ENCODE measurements at places on chromosomes 6 and 20.

- no peak overlapping the region for H3K4me3 ChIP-seq
- DNase-seq: no peak
- H3K27ac ChIP-seq: no peak overlapping the region
- H3K27me3 ChIP-seq: peaks cover 6% of the 10 kb centered on the region
These were observed 19.0 kb downstream of the CFAP206 start for GRCh38 chr6:87426789-87427188.

- no peak for DNase-seq
- H3K4me3 ChIP-seq: no peak overlapping the region
- no peak overlapping the region for H3K27ac ChIP-seq
- peaks cover 10% of the 10 kb centered on the region for H3K4me1 ChIP-seq
These were observed 86.2 kb upstream of the VSTM2L start for GRCh38 chr20:37816726-37817125.

DNA sequence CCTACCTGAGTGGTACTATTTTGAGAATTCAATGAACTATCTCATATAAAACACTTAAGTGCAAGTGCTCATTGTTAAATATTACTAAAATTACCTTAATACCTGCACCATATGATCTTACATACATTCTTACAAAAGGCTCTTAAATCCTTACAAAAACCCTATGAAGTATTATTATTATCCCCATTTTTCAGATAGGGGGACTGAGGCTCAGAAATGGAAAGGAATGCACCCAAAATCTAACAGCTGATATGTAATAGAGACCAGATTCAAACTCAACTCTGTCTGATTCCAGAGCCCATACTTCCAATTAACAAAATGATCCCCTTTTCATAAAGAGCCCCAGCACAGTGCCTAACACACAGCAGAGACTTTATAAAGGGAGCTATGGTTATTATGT is 17.5 kb downstream of the BCL2L1 start:
- H3K4me1 ChIP-seq: peaks cover 60% of the 10 kb centered on the region
- no peaks in the 10 kb centered on the region for H3K27me3 ChIP-seq
- peaks cover 4% of the 10 kb centered on the region for H3K36me3 ChIP-seq

- H3K27me3 ChIP-seq: peaks cover 63% of the 10 kb centered on the region
- no peaks in the 10 kb centered on the region for H3K36me3 ChIP-seq
- no peak overlapping the region for H3K4me3 ChIP-seq
- no peak for DNase-seq
These were observed 14.9 kb downstream of the ULBP1 start for GRCh38 chr6:149978610-149979009.

- no peaks in the 10 kb centered on the region for H3K36me3 ChIP-seq
- no peak for DNase-seq
- peaks cover 37% of the 10 kb centered on the region for H3K27me3 ChIP-seq
- no peak overlapping the region for H3K4me3 ChIP-seq
- H3K4me1 ChIP-seq: no peaks in the 10 kb centered on the region
- no peak overlapping the region for H3K27ac ChIP-seq
These were observed 82.3 kb upstream of the FRMD1 start for GRCh38 chr6:168161371-168161750.

- DNase-seq: peak; percentile 31
- no peaks in the 10 kb centered on the region for H3K4me1 ChIP-seq
- H3K27me3 ChIP-seq: no peaks in the 10 kb centered on the region
- H3K27ac ChIP-seq: no peak overlapping the region
- no peak overlapping the region for H3K4me3 ChIP-seq
- no peaks in the 10 kb centered on the region for H3K36me3 ChIP-seq
These were observed 31.6 kb upstream of the LY86 start for GRCh38 chr6:6556738-6557503.

- H3K36me3 ChIP-seq: peaks cover 27% of the 10 kb centered on the region
- no peak overlapping the region for H3K27ac ChIP-seq
- DNase-seq: no peak
- H3K4me1 ChIP-seq: peaks cover 9% of the 10 kb centered on the region
- no peak overlapping the region for H3K4me3 ChIP-seq
These were observed 51.2 kb upstream of the LYRM2 start for GRCh38 chr6:89689732-89690131.

DNA sequence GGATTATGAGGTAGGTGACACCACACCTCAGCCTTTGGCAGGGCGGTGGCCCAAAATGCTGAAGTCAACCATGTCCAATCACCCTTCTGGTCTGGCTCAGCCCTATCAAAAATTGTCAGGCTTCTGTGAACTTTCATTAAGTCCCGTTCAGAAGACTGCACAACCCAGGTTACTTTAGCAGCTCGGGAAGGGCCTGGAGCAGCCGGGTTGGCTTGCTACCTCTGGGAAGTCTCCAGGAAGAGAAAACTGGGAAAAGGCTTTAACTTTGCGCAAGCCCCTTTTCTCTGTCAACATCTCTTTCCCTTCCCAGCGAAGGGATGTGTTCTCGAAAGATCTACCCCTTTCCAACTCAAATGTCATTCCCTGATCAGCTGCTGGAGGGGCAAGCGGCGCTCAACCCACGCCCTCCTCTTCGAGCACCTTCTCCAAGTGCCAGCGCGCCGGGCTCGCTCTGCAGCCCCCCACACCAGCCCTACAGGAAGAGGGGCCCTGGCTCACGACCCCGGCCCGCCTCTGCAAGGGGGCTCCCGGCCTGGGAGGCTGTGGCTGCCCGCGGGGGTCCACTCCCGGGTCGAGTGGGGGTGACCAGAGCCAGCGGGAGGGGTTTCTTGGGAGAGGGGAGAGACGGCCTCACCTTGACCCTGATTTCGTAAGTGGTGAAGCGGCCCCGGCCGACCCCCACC is 573 bp downstream of the SNX3 start:
- peak overlapping the region; percentile 93 for H3K27ac ChIP-seq
- H3K36me3 ChIP-seq: no peaks in the 10 kb centered on the region
- peaks cover 50% of the 10 kb centered on the region for H3K4me1 ChIP-seq
- peak overlapping the region; percentile 87 for H3K4me3 ChIP-seq
- H3K27me3 ChIP-seq: no peaks in the 10 kb centered on the region

GRCh38 chr20:64082126-64082731 is 2.0 kb downstream of the LKAAEAR1 start:
- H3K36me3 ChIP-seq: no peaks in the 10 kb centered on the region
- peaks cover 6% of the 10 kb centered on the region for H3K27me3 ChIP-seq
- H3K4me3 ChIP-seq: peak overlapping the region; percentile 64
- peaks cover 19% of the 10 kb centered on the region for H3K4me1 ChIP-seq
- H3K27ac ChIP-seq: peak overlapping the region; percentile 77
- no peak for DNase-seq

- H3K27ac ChIP-seq: no peak overlapping the region
- H3K4me1 ChIP-seq: no peaks in the 10 kb centered on the region
- H3K36me3 ChIP-seq: no peaks in the 10 kb centered on the region
- no peak overlapping the region for H3K4me3 ChIP-seq
- peaks cover 2% of the 10 kb centered on the region for H3K27me3 ChIP-seq
- no peak for DNase-seq
These were observed 195.5 kb downstream of the SIM1 start for GRCh38 chr6:100269189-100269588.

GRCh38 chr6:107806691-107807090 is 17.4 kb downstream of the SCML4 start:
- no peaks in the 10 kb centered on the region for H3K27me3 ChIP-seq
- peaks cover 12% of the 10 kb centered on the region for H3K36me3 ChIP-seq

DNA sequence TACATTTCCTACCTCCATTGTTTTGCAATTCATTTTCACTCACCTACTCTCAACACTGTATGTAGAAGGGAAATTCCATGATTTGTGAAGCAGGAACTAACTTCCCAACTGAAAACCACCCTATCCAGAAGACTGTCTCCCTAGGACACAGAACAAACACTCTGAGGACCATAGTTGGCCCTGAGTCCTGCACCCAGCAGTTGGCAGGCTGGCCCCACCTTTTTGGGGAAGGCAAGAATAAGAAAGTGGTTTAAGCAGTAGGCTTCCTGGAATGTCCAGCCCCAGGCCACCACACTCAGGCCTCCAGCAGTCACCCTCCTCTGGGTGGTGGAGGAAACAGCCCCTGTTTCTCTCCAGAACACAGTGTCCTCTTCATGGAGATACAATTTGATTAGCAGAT is 258.8 kb downstream of the ARHGAP18 start:
- DNase-seq: no peak
- H3K27me3 ChIP-seq: no peaks in the 10 kb centered on the region
- H3K27ac ChIP-seq: no peak overlapping the region
- H3K4me1 ChIP-seq: peaks cover 15% of the 10 kb centered on the region
- no peak overlapping the region for H3K4me3 ChIP-seq

- no peak for DNase-seq
- H3K4me3 ChIP-seq: no peak overlapping the region
- no peaks in the 10 kb centered on the region for H3K4me1 ChIP-seq
- no peaks in the 10 kb centered on the region for H3K27me3 ChIP-seq
- no peaks in the 10 kb centered on the region for H3K36me3 ChIP-seq
These were observed 96.7 kb downstream of the BMP5 start for GRCh38 chr6:55778705-55779104.

DNA sequence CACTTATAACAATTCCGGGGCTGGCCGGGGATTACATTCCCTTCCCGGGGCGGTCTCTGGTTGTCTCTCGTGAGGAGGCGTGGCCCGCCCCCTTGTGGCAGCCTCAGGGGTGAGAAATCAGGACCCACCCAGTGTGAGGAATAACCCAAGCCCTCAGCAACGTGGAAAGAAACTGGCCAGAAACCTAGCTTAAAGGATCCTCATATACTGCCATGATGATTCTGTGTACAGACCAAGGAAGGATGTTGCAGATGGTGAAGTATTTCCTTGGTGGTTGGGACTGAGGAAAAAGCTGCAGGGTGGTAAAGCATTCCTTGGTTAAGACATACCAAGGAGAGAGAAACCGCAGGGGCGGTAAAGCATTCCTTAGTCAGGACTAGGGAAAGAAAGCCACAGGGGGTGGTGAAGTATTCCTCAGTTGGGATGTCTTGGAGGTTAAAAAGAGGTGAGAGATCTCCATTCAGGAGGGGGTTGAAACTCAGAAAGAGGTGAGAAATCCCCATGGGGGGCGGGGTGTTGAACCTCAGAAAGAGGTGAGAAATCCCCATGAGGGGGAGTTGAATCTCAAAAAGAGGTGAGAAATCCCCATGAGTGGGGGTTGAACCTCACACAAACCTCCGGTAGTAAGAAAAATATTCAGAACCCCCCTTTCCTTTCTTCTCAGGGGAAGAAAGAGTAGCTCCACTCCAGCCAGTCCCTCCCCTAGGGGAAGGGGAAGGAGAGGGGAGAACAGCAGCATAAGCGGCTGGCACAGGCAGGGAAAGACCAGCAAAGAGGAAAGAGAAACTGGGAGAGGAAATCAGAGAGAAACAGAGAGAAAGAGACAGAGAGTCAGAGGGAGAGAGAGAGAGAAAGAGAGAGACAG is 238.1 kb downstream of the RNGTT start:
- no peaks in the 10 kb centered on the region for H3K27me3 ChIP-seq
- peaks cover 7% of the 10 kb centered on the region for H3K4me1 ChIP-seq
- no peak overlapping the region for H3K27ac ChIP-seq

DNA sequence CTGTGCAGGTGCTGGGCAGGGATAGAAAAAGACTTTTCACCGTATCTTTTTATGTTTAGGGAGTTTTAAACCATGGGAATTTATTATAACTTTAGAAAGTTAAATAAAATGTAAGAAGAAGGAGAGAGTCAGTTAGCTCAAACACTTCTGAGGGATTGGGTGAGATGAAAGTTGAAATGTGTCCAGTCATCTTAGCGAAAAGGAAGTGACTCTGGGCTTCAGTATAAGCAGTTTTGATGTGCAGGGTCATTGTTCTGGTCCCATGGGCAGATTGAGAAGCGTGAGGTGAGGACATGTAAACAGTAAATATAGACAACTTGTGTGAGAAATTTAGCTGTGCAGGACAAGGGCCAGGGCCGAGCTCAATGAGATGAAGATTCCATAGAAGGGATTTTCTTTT is 66.9 kb downstream of the TOX2 start:
- H3K36me3 ChIP-seq: no peaks in the 10 kb centered on the region
- no peak for DNase-seq

- H3K36me3 ChIP-seq: peaks cover 4% of the 10 kb centered on the region
- H3K4me3 ChIP-seq: no peak overlapping the region
- DNase-seq: no peak
- H3K4me1 ChIP-seq: peaks cover 23% of the 10 kb centered on the region
These were observed 36.9 kb downstream of the STK38 start for GRCh38 chr6:36510365-36510764.

DNA sequence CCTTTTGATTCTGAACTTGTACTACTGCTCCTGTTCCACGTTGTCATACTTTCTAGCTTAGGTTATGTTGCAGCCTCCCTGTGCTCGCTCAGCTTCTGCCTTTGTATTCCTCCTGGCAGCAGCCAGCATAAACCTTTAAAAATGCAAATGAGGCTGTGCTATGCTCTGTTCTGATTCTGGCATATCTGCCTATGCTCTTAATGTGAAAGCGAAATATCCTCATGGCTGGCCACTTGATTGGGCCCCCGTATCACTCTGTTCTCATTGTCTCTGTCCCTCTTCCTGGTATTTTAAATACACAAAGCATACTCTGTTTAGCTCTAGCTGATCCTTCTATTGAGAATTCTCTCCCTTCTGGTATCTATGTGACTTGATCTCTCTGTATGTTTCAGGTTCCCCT is 139.0 kb downstream of the JARID2 start:
- peaks cover 41% of the 10 kb centered on the region for H3K4me1 ChIP-seq
- H3K4me3 ChIP-seq: no peak overlapping the region
- H3K27ac ChIP-seq: peak overlapping the region; percentile 45
- H3K36me3 ChIP-seq: peaks cover 5% of the 10 kb centered on the region
- DNase-seq: no peak

DNA sequence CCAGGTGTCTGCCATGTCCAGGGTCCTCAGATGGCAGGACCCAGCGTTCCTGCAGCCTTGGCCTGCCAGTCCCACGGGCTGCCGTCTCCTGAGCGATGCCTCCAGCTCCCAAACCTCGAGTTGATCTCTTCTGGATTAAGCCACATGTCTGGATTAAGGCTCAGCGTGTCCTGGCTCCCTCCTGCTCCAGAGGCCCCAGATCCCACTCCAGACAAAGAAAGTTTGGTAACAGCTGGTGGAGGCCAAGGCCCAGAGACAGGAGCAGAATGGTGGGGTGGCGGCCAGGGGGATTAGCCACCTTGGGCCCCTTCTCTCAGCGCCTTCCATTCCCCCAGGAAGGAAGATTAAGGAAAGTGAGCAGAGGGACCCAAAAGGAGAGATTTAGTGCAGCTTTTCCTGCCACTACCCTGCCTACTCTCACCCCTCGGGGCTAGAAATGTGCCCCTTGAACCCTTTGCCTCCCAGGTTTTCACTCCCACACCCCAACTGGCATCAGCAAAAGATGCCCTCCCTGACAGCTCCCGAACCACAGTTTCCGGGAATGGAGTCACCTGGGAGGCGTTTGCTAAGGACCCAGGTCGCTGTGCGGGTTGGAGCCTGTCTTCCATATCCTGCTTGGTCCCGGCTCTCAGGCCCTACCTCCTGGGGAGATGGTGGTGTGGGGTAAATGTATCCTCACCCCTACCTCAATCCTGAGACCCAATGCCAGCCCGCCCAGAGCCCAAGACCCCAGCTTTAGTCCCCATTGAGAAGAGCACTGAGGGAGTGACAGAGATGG is 6.9 kb downstream of the SPDEF start:
- no peak overlapping the region for H3K4me3 ChIP-seq
- DNase-seq: no peak
- H3K4me1 ChIP-seq: peaks cover 4% of the 10 kb centered on the region
- H3K36me3 ChIP-seq: no peaks in the 10 kb centered on the region

GRCh38 chr6:31386099-31386498 is 17.3 kb upstream of the MICA start:
- H3K36me3 ChIP-seq: no peaks in the 10 kb centered on the region
- H3K27me3 ChIP-seq: no peaks in the 10 kb centered on the region
- no peak for DNase-seq
- H3K27ac ChIP-seq: no peak overlapping the region
